ENCODE measurements at places on chromosomes 1 and 21. TPM values are rescaled to one million over a fixed set of nuclear protein-coding genes. Genes with fewer than 3 reads are reported as not detected.

The FCRL6 gene
- total RNA-seq, result not detected

The VSIG8 gene
- not detected for total RNA-seq

The PTPRC gene
- total RNA-seq, result not detected

The OSCP1 gene
- total RNA-seq, result 2.7 TPM

The OR2M4 gene
- not detected for total RNA-seq

The LRRC38 gene
- not detected for total RNA-seq
